Esophagus squamous epithelium (tissue), 5 donors: ENCODE measurements at places on chromosomes 2 and 18. TPM values are rescaled to one million over a fixed set of nuclear protein-coding genes. Genes with fewer than 3 reads are reported as not detected.

DNA sequence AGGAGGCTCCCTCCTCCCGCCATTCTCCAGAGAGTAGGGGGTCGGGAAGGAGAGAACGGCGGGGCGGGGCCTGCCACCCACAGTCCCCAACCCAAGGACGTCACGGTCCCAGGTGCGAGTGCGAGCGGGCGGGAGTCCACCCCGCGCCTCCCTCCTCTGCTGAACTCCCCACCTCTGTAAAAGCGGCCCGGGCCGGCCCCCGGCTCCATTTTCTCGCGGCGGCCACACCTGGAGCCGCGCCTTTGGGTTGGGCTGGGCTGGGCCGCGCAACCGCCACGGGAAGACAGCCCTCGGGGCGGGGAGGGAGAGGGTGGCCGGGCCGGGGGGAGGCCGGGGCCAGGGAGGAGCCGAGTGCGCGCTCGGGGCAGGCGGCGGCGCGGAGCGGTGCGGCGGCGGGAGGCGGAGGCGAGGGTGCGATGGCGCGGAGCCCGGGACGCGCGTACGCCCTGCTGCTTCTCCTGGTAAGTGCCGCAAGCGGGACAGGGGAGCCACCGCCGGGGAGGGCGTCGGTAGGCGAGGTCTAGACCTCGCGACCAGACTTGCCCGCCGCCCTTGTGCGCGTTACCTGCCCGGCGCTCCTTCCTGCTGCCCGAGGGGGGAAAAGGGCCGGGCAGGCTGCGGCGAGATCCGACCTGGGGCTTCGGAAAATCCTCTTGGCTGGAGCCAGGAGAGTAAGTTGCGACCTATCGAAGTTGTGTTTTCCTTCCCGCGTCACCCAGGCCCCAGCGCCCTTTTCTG, at the start of gene DSG2:
TSS of gene DSG2 (plus strand) at position 342 of the 738 bp plus-strand sequence. CDS start at position 417, 75 bp downstream.
- DNase-seq = no peak

- no peak for DNase-seq
Observed at GRCh38 chr2:49186050-49186648, 31.8 kb upstream of the FSHR start.

Gene FOXI3
- total RNA-seq = not detected

- no peak for DNase-seq
Observed at GRCh38 chr2:138105358-138105757, 141.1 kb downstream of the HNMT start.

GRCh38 chr18:72171596-72171995, 372.5 kb downstream of the CBLN2 start:
- DNase-seq = no peak

DNA sequence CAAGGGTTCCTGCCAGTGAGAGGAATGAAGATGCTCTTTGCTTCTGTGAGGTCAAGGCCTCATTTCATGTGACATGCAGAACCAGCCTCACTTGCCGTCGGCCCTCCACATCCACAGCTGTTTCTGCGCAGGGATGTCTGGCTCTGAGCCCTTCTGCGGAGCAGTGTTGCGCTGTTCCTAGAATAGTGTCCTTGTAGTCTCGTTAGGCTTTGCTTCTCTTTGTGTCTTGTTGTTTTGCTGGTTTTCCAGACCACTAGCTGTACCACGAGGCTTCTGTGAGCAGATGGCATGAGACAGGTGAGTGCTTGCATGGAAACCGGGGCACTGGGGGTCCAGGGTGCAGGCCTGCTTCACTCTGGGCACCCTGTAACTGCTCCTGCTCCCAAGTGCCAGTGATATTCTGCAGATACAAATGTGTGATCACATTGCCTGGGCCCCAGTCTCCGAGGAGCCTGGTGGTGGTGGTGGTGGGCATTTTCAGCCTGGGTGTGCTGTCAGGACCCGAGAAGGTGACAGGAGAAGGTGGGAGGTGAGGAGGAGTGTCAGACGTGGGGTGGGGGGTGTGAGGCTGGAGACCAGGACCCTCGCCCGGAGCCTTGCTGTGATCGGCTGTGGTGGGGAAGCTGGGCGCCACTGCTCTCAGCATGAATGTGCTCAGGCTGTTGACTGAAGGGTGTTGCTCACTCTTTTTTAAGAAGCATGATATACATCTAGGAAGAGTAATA, 34.3 kb downstream of the LDLRAD4 start:
- no peak for DNase-seq

Gene CHRND
- not detected for total RNA-seq

- no peak for DNase-seq
Observed at GRCh38 chr2:151334082-151334815, 23.1 kb upstream of the TNFAIP6 start.

GRCh38 chr2:13662055-13662454, 945.3 kb downstream of the TRIB2 start:
- DNase-seq = no peak

GRCh38 chr2:149098701-149099100, 60.2 kb downstream of the LYPD6B start:
- DNase-seq = no peak

DNA sequence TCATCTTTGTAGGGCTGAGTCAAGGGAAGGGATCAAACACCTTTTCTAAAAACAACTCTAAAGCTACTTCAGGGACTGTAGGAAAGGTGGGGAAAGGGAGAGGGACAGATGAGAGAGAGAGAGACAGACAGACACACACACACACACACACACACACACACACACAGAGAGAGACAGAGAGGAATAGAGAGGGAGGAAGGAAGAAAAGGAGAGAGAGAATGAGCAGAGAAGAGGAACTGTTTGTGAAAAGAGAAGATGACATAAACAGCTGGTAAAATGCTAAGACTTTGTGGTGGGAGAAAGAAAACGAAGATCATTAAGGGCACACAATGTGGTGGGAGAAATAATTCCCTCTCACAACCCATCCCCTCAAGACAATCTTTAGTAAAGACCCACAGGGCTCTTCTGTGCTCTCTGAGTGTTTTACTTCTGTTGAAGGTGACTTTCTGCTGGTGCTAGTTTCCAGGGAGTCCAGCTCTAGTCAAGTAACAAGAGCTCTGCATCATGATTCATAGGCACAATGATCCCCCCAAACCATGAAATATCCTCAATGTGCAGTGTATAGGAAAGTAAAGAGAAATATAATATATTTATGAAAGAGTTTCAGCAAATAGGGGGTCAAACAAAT, 77.2 kb upstream of the STK17B start:
- DNase-seq = no peak

DNA sequence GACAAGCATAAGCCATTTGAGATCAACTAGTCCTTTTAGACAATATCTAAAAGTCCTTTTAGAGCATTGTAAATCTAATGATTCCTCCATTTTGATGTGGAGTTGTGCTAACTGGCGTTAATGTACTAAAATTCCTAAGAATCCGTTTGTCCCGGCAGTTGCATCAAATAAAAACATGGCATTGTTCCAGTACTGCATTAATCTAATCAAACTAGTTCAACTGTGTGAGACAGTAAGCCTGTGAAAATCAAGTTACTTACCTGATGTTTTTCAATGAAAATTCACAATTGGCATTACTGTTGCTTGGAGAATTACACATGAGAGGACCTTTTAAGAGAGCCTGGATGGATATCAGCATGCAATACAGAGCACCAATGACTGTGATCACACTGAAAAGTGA, 13.3 kb downstream of the TM4SF20 start:
- DNase-seq = no peak

- no peak for DNase-seq
Observed at GRCh38 chr18:25727281-25727985, 363.0 kb downstream of the SS18 start.

Gene AOX1
- total RNA-seq = 24.6 TPM

Gene PARD3B
- 15.8 TPM for total RNA-seq

DNA sequence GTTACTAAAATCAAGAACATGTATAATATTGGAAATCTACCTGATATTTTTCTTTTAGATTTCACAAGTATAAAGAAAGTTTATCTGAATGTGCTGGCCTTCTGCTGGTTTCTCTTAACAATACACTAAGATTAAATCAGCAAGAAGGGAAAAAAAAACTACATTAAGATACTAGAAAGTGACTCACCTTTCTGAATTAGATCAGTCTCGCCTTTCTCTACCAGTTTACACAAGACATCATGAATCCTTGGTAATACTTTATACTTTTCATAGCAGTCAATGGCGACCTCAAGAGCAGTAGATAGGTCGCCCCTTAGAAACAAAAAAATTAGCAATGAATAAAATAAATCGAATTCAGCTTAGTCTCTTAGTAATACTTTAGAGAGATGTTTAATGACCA, 61.2 kb downstream of the LRPPRC start:
- no peak for DNase-seq

- DNase-seq = no peak
Observed at GRCh38 chr2:199439542-199439941, 18.2 kb downstream of the SATB2 start.

DNA sequence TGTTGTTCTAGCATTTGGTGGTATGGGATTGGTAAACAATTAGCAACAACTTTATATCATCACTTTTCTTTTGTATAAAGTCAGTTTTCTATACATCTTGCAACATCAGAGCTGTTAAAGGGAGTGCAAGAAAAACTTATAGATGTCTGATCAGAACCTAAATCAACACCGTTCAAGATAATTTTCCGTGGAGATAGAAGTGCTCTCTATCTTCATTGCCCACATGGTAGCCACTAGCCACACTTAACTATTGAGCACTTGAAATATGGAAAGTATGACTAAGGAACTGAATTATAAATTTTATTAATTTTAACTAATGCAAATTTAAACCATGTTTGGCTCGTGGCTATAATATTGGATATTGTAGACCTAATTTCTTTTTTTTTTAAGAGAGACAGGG, 5.2 kb downstream of the TTC27 start:
- DNase-seq = no peak

DNA sequence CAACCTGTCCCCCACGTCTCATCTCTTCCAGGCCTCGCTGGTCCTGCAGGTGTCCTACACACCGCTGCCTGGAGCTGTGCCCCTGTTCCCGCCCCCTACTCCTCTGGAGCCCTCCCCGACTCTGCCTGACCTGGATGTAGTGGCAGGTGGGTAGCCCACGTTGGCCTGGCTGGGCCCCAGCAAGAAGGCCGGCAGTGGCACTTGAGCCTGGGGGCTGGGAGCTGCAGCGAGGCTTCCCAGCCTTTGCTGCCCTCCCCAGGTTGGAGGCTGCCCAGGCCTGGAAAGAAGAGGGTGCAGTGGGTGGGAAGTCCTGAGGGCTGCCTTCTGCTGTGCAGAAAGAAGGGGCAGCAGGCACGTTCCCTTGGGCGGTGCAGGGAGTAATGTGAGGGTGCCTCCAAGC, 58.4 kb downstream of the DYSF start:
- DNase-seq = no peak

Gene ABCG5
- not detected for total RNA-seq

DNA sequence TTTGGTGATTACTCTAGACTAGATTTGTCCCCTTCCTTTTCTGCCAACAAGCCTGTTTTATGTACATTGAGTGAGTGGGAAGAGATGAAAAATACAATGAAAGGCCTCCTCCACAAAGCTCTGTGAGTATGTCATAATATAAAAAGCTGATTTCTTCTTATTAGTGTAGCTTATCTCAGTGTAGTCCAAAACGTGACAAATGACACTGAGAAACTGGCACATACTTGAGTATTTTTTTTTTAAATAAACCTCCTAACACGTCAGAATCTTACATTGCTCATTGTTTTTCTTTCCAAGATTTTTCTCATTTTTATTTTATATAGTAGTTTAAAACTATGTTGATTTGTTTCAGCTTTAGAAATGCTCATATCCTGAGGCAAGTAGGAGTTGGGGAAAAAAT, 17.9 kb upstream of the FIGN start:
- no peak for DNase-seq

Gene GAREM1
- 18.2 TPM for total RNA-seq

Gene TMEM198
- total RNA-seq = 0.76 TPM

- no peak for DNase-seq
Observed at GRCh38 chr18:42743373-42744138, 371.9 kb downstream of the RIT2 start.

GRCh38 chr2:46802665-46803546, 112.7 kb downstream of the MCFD2 start:
- no peak for DNase-seq

DNA sequence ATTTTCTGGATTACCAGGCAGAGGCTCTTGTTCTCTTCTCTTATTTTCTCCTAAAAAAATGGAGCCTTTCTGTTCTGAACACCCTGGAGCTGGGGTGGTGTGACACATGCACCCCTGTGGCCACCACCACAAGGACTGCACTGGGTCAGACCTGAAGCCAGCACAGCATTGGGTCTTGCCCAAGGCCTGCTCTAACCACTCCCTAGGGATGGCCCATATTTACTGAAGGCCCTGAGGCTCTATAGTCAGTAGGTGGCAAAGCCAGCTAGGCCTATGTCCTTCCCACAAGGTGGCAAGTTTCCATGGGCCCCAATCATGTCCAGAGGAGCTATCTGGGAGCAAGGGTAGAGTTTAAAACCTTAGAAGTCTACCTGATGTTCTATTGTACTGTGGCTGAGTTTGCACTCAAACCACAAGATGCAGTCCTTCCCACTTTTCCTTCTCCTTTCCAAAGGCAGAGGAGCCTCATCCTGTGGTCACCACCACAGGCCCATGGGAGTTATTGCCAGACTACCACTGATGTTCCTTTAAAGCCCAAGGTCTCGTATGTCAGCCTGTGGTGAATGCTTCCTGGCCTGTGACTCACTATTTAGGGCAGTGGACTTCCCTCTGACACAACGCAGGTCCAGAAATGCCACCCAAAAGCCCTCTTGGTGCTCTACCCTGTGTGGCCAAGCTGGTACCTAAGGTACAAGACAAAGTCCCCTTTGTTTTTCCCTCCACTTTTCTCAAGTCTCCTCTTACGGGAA, 15.0 kb upstream of the FMNL2 start:
- DNase-seq = no peak

Gene ARHGEF4
- total RNA-seq = 68.9 TPM

DNA sequence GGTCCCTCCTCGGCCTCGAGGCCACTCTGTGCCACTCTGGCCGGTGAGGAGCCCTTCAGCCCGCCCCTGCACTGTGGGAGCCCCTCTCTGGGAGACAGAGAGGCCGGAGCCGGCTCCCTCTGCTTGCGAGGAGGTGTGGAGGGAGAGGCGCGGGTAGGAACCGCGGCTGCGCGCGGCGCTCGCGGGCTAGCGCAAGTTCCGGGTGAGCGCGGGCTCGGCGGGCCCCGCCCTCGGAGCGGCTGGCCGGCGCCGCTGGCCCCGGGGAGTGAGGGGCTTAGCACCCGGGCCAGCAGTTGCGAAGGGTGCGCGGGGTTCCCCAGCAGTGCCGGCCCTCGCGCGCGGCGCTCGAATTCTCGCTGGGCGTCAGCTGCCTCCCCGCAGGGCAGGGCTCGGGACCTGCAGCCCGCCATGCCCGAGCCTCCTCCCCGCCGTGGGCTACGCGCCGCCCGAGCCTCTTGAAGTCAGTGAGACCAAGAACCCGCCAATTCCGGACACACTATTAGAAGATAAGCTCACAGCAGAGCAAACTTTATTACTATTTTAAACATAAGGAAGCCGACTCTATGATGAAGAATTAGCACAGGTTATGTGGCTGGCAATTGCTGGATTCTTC, 825.8 kb upstream of the FANCL start:
- no peak for DNase-seq

GRCh38 chr2:229543176-229543873, 171.0 kb downstream of the DNER start:
- no peak for DNase-seq
